ENCODE measurements at places on chromosomes 11 and 22. TPM values are rescaled to one million over a fixed set of nuclear protein-coding genes. Genes with fewer than 3 reads are reported as not detected.

DNA sequence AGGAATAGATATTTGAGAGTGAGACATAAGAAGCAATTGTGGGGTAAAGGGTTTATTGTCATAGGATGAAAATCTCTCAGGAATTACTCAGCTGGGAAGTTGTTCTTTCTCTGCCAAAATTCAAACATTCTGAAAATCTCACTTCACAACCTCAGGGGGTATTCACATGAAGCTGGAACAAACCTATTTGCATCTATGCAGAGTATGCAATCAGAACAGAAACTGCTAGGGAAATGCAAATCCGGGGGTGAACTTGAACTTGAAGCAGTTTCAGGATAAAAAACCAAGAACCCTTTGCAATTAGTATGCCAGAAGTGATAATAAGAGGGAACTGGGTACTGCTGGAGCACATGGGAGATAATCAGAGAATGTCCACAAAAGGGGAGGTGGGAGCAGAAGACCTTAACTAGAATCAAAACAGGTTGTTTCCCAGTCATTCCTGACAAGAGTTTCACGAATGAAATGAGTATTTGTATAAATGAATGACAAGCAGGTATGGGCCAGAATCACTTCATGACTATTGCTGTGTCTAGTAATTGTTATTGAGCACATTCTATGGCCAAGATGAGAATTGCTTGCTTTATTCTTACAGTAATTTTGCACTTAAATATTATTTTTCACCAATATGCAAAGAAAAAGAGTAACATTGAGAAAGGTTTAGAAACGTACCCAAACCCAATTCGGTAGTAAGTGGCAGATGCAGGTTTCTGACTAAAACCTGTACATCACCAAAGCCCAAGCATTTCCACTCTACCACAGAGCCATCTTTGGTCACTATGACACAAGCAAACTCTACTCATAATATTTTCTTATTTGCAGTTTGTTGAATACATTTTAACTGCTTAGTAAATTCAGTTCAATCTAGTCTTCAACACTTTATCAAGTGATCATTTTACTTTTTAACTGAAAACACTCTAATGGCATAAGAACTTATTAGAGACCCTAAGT is 61.8 kb upstream of the UBASH3B start:
- DNase-seq = no peak

DNA sequence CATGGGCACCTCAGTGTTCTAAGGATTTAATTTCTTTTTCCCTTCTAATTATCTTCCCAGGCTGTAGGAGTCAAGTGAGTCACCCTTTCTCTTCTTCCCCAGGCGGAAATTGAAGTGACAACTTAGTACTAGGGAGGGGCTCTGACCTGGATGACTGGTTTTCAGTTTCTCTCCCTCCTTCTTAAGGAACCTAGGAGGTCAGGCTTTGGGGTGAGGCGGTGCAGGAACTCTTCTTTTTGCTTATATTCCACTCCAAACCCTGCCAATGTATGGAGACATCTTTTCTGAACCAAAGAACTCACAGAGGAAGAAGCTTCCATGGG is 12.6 kb downstream of the ZDHHC5 start:
- DNase-seq = no peak

DNA sequence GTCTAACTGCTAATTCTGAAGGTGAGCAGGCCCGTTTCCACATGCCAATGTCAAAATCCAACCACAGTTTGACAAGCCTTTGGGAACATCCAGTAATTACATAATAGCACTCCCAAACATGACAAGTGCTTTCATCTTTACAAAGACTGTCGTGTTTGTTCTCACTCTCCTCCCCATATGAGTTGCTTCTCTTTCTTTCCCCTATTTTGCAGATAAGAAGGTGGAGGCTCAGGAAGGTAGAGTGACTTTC is 55.9 kb upstream of the CD44 start:
- DNase-seq = no peak

GRCh38 chr22:23388517-23388890 is 191.6 kb downstream of the IGLL1 start:
- DNase-seq = peak; percentile 47

DNA sequence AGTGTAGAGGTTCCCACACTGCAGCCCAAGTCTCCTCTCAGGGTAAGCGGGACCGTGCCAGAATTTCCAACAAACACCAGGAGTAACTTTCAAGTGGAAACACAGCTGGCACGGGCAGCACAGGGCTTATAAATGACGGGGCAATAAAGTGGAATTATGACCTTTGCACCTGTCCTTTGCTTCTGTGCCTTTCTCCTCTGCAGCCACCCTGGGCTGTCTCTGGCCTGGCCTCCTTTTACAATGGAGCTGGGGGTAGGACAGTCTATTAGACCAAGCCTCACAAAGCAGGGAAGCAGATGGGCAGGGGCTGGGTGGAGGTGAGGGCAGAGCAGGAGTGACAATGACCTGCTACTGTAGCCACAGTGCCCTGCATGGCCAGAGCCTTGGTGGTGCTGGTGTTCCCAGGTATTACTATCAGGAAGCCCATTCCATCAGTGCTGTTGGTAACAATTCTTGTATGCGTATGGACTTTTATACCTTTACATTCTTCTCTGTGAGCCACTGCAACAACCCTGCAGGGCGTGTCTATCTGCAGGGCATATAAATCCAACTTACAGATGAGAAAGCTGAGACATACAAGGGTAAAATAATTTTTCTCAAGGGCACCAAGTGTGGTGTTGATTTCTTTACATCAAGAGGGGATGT is 387.8 kb downstream of the CTTN start:
- DNase-seq = no peak

GRCh38 chr11:128361451-128362020 is 225.8 kb downstream of the ETS1 start:
- no peak for DNase-seq

Gene ACO2
- total RNA-seq = 60.7 TPM

GRCh38 chr22:39003165-39003638 is 10.9 kb upstream of the APOBEC3C start:
- peak; percentile 87 for DNase-seq

- no peak for DNase-seq
These were observed 78.4 kb upstream of the ANO1 start for GRCh38 chr11:69999721-70000120.

DNA sequence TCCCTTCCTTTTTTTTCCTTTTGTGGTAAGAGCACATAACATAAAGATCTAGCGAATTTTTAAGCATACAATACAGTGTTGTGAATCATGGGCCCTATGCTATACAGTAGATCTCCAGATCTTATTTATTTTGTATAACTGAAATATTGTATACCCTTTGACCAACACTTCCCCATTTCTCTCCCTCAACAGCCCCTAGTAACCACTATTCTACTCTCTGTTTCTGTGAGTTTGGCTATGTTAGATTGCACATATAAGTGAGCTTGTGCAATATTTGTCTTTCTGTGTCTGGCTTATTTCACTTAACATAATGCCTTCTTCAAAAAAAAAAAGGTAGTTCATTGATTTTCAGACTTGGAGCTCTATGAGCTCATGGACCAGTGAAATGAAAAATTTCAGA is 180.5 kb downstream of the C11orf91 start:
- DNase-seq = no peak

DNA sequence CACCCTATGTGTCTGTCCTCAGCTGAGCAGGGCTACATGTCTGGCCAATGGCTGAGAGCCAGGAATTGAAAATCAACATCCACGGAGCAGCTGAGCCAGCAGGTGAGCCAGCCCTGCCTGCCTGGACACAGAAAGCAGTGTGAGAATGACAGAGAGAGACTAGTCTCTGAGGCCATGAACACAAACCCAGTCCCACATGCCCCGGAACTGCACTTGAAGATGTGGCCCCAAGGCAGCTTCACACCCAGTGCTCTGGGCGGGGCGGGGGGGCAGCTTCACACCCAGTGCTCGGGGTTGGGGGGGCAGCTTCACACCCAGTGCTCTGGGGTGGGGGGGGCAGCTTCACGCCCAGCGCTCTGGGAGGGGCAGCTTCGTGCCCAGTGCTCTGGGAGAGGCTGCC is 37.6 kb downstream of the TRMU start:
- no peak for DNase-seq

- no peak for DNase-seq
These were observed 7.8 kb downstream of the LDLRAD3 start for GRCh38 chr11:35951680-35952079.

DNA sequence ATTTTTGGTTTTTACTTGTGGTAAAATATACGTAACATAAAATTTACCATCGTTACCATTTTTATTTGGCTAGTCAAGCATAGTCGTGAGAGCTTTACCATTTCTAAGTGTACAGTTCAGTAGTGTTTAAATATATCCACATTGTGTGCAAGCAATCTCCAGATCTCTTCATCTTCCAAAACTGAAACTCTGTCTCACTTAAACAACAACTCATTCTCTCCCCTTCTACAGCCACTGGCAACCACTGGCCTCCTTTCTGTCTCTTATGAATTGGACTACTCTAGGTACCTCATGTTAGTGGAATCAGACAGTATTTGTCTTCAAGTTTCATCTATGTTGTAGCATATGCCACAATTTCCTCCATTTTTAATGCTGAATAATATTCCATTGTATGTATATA is 37.4 kb downstream of the SMC1B start:
- no peak for DNase-seq

GRCh38 chr11:44813401-44813800 is 86.6 kb downstream of the TSPAN18 start:
- no peak for DNase-seq

Gene ACRV1
- total RNA-seq = not detected

Gene UFD1
- 46.0 TPM for total RNA-seq

Gene INS
- total RNA-seq = 2.1 TPM

DNA sequence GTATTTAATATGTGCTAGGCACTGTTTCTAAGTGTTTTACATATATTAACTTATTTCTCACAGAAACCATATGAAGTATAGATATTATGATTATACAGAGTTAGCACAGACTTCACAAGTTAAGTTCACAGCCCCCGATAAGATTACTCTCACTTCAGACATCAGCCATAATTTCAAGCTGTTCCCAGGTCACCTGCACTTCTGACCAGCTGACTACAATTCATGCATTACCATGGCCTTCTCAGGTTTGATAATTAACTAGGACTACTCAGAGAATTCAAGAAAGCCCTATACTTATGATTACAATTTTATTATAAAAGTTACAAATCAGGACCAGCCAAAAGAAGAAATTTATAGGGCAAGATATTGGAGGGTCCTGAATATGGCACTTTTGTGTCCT is 68.2 kb upstream of the RRM1 start:
- DNase-seq = no peak

Gene APOBEC3H
- not detected for total RNA-seq

DNA sequence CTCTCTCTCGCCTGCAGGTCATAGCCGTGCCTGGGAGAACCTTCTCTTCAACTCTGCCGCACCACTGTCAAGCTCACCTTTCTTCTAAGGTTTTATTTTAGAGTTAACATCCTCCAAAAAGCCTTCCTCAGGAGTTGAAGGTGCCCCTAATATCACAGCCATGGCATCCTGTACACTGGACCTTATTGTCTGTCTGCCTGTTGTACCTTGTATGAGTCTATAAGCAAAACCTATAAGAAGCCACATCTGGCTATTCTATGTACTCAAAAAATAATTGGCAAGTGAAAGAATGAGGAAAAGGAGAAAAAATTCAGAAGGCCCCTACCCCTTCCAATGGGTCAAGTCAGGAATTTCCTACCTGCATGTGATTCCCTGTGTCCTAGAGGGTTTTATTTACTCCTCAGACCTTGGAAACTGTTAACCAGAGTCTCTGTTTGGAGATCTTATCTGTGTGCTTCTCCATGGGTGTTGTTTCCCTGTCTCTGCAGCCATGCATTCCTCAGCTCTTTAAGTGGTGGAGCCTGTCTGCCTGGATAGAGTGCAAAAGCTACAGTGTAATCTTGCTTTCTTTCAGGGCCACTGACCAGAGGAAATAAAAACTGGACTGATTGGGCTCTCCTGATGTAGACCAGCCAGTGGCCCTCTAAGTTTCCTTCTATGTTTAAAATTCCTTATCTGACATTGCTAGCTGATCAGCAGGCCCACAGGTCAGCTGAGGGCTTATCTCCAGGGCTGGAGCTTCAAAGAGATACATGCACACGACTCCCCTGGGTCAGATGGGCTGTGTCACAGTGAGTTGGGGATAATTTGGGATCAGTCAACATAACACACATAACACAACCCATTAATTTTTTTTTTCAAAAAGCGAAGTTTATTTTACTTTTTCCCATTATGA is 37.6 kb upstream of the TMEM135 start:
- DNase-seq = no peak

DNA sequence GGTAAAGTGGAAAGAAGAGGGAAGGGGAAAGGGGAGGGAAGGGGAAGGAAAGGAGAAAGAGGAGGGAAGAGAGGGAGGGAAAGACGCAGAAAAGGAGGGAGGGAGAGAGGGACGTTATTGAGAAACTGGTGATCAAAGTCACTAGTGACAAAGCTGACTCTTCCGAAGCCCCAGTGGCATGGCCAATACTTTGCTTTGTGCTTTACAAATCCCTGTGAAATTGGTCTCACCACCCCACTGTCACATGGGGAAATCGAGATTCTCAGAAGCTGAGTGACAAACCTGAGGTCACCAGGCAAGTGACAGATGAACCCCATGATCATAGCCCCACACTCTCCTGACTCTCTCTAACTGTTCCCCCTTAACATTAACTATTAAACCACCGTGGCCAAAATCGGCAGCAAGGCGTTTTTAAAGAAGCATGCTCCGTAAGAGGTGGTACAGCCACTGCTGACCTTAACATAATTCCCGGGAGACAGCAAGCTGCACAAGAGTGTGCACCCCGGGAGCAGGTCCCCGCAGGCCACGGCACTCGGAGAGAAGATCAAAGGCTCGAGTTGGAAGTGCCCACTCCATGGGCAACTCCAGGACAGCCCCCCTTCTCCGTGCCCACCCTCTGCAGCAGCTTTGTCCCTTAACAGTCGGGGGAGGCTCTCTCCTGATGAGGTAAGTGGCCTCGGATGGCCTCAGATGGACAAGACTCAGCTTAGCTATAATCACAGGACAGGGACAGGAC is 34.8 kb downstream of the CELSR1 start:
- DNase-seq = no peak

DNA sequence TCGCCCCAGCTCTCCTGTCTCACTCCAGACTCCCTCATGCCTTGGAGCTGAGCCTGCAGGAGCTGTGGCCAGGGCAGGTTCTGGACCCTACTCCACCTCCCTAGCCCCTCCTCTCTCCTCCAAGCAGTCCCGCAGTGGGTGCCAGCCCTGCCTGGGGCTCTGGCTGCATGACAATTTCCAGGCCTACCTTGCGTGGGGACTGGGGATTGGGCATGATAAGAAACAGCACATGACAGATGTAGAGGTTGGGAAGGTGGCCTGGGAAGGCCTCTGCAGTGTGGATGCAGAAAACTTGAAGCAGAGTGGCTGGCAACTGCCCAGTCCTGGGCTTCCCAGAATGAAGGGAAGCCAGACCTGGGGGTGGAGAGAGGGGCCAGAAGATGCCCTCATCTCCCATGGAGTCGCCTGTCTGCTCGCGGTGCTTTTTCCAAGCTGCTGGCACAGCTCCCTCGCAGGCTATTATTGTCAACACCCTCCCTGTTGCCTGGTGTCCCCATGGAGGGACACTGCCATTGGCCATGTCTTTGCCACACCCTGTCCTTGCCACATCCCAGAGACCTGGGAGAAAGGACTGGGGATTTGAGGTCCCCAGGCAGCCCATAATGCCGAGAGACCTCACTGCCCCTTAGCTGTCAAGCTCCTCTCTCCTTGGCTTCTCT is 48.9 kb upstream of the CDON start:
- no peak for DNase-seq

GRCh38 chr11:126893796-126894195 is 106.8 kb downstream of the KIRREL3 start:
- DNase-seq = no peak

GRCh38 chr11:90823446-90823845 is 600.6 kb upstream of the CHORDC1 start:
- no peak for DNase-seq

Gene TEX12
- total RNA-seq = 0.57 TPM

Gene BTG4
- not detected for total RNA-seq

GRCh38 chr11:6817694-6818093 is 18.2 kb upstream of the OR6A2 start:
- no peak for DNase-seq
